ENCODE measurements at places on chromosomes 3 and 15.

- DNase-seq: no peak
Observed at GRCh38 chr3:149332771-149333170, 665 bp downstream of the TM4SF18 start.

DNA sequence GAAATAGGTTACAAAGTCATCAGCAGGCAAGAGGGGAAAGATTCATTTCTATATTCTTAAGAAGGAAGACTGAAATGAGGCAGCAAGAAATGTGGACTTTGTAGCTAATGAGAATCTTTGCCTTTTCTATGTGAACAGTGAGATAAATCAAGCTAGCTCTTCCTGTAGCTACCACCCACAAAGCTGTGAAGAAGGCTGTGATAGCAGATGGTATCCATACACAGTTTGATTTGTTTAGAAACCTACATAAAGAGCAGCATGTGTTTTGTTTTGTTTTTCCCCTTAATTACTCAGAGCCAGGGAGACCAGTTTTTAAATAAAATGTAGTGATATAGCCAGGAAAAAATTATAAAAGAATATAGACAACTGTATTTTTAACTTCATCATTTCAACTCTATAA lies 45.5 kb downstream of the TEX9 start:
- DNase-seq: no peak

DNA sequence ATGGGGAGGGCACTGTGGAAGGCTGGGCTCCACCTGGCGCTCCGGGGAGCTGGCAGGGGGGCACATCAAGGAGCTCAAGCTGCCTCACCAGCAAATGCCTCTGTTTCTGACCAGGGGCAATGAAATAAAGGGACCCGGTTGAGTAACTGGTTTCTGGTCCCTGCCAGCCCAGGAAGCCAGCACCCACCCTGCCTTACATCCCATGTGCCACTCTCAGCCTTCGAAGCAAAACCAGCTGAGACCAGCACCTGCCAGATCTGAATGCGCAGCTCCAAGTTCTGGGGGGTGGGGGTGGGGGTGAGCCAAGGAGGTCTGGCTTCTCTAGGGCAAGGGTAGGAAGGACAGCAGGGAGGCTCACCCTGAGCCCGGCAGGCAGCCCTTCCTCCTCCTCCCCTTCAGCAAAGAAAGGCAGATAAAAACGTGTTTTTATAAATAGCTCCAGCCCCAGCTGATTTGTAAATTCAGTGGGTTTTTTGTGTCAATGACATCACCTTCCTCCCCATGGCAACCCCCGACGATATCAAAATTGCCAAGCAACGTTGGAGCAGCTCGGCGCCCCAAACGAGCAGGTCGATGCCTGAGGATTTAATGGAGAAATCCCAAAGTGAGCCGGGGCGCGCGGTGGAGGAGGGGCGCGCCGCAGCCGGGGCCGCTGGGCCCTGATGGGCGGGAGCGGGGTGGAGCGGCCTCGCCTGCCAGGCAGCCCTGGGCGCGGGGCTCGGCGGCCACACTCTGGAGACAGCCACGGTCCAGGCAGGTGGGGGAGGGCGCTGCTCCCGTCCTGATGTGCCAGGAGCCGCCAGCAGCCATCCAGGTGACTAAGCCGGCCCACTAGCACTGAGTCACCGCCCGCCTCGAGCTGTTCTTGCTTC lies at the start of gene PAK6:
Gene PAK6, plus strand, starts transcription at position 532 of the 872 bp plus-strand sequence. CDS start 25,723 bp downstream, outside the sequence.
- DNase-seq: no peak

- no peak for DNase-seq
Observed at GRCh38 chr15:31487811-31488436, 161.3 kb downstream of the KLF13 start.

DNA sequence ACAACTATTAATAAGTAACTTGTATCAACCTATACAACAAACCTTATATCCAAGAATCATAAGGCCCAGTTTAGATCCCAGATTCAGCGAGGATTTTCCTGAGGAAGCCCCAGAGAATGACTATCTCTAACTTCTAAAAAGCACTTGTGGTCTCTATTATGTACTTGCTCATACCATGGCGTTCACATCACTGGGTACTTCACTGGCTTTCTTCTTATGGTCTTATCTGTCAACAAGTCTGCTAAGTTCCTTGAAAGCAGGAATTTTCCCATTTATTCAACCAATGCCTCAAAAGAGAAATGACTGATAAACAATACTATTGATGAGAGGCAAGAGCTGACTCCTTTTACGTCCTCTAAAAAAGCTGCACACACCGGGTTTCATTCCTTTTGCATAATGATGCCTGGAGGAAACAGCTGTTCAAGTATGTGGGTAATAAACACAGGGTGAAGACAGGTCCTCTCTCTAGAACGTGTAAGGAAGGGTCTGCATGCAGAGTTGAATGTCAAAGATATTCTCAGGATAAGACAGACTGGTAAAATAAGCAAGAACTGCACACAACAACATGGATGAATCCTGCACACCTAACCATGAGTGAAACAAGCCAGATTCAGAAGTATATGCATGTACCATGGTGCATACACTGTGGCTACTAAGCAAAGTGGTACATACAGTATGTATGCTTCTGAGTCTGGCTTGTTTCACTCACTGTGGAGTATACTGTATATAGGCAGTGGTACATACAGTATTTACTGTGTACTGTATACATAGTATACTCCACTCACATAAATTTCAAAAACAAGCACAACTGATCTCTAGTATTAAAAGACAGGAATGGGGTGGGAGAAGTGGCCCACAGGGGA lies 408.7 kb downstream of the SHQ1 start:
- DNase-seq: no peak

- no peak for DNase-seq
Observed at GRCh38 chr3:53668872-53669271, 174.5 kb downstream of the CACNA1D start.

DNA sequence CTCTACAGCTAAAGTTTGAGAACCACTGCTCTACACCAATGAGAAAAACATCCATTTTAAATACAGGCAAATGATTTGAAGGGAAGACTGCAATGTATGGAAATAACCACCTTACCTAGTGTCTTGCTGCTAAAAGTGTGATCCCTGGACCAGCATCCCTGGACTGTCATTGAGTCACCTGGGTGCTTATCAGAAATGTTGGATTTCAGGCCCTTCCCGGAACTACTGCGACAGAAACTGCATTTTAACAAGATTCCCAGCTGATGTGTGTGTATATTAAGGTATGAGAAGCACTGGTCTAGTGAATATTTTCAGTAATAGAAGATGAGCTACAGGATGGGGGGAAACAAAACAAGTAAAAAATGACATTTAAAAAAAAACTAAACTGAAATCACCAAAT lies 324.1 kb downstream of the MECOM start:
- no peak for DNase-seq

- no peak for DNase-seq
Observed at GRCh38 chr15:66698318-66698961, 3.6 kb upstream of the SMAD6 start.

DNA sequence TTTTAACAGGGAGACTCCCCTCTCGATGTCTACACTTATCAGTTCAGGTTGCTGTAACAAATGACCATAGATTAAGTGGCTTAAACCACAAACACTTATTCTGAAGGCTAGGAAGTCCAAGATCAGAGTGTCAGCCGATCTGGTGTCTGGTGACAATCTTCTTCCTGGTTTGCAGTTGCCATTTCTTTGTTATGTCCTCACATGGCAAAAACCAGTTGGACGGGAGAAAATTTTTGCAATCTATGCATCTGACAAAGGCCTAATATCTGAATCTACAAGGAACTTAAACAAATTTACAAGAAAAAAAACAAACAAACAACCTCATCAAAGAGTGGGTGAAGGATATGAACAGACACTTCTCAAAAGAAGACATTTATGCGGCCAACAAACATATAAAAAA lies 116.9 kb upstream of the FOXB1 start:
- no peak for DNase-seq

GRCh38 chr3:52019352-52020080 lies 23.8 kb upstream of the RPL29 start:
- DNase-seq: no peak

DNA sequence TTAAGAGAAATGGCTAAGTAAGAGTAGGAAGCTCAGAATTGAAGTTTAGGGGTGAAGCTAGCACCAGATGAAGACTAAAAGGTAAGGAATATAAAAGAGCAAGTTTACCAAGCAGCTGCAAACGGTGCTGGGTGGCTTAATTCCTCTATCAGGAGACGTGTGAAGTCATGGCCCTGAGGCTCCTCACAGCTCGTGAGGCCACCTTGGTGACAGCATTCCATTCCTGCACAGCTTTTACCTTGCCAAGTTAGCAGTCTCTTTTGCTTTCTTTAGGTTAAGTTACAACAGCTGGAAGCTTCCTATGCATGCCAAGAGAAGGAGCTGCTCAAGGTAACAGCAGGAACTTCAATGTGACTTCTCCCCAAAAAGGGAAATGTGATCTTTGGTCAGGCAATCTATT lies 6.4 kb downstream of the TMCO5A start:
- no peak for DNase-seq

DNA sequence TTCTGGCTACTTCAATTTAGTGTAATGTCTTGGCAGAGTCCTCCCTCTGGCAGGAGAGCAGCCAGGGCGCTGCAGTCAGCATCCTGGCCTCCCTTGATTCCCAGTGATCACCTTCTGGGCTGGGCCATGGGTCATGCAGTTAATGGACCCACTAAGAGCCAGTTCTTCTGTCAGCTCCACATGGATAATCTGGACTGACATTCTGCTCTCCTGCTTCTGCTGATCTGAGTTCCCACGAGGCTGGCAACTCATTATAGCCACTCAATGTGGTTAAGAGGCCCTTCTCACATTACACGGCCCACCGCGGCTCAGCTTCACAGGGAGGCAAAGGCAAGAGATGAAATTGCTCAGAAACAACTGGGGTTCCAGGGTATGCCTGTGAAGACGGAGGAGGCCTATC lies 94.0 kb downstream of the WDR76 start:
- DNase-seq: no peak

- no peak for DNase-seq
Observed at GRCh38 chr3:20064387-20064786, 24.1 kb downstream of the KAT2B start.

DNA sequence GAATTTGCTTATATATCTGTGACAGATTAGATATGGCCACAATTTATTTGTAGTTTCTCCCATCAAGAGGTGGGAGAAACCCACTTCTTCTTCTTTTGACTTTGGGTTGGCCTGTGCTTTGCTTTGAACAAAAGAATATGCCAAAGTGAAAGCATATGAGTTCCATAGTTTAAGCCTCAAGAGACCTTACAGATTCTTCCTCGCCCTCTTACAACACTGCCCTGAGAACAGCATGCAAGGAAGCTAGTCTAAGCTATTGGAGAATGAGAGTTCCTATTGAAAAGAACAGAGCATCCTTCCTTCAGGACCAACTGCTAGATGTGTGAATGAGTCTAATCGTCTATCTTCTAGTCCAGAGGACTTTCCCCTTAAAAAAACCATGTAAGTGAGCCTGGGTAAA lies 394.8 kb downstream of the TUSC7 start:
- DNase-seq: no peak

DNA sequence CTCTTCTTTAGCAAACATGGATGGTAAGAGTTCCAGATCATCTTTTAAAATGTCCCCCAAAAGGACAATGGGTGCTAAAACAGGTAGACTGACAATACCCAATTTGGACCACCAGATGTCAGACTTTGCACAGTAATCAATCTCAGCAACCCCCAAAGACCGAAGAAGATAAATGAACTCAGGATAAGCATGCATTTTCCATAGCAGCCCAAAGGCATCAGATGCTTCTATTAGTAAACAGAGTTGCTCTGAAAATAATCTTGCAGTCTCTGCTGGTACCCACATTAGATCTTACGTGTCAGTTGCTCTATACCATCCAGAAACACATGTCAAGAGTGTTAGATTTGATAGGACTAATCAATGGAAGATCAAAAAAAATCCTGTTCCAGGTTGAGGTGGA lies 20.6 kb downstream of the MYH15 start:
- no peak for DNase-seq

DNA sequence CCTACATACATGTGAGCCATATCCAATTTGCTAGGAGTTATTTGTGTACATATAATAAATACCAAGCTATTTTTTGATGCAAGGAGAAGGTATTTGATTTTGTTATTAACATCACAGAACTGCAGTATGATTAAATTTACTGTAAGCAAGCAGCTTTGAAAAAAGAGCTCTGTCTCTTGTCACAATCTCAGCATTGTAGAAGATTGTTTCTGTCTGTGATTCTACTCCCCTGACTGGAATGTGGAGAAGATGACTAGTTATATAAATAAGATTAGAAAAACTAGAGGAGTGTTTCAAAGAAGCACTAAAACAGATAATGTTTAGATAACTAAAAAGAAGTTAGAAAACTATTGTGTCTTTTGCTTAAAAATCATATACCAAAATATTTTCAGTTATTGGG lies 17.1 kb upstream of the DCBLD2 start:
- no peak for DNase-seq

- no peak for DNase-seq
Observed at GRCh38 chr3:178172121-178172520, 364.1 kb upstream of the KCNMB2 start.

GRCh38 chr3:189699885-189700284 lies 68.7 kb downstream of the TP63 start:
- DNase-seq: no peak

DNA sequence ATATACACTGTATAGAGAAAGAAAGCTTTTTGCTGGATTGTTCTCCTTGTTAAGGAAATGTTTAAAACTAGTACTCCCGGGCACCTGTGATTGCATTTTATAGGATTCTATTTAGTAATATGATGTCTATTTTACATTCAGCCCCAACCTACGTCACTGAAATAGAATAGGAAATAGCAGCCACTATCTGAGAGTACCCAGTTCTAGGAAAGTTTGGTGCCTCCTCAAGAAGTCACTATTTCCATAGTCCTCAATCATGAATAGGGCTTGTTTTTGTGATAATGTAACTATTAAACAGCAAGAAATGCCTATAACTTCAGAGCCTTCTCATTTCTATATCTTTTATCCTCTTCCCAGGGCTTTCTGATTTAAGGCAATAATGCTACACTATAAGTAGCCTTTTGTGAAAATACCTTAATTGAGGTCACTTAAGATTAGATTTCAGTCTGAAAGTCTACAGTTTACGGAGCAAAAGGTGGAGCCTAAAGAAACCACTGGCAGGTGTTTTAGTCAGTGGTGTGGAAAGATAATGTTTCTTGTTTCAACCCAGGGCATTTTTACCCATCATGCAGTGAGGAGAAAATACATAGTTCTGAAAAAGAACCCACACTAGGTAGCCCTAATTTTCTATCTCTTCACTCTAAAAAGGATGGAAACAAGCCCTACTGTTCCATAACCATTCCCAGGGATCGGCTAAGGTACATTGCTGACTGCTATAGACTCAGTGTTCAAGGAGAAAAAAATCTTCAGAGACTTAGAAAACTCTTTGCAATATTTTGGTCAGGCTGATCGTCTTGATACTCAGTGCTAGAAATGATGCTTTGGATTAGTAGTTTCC lies 38.7 kb downstream of the TIGIT start:
- DNase-seq: no peak
